ENCODE measurements at places on chromosomes 4 and X.

DNA sequence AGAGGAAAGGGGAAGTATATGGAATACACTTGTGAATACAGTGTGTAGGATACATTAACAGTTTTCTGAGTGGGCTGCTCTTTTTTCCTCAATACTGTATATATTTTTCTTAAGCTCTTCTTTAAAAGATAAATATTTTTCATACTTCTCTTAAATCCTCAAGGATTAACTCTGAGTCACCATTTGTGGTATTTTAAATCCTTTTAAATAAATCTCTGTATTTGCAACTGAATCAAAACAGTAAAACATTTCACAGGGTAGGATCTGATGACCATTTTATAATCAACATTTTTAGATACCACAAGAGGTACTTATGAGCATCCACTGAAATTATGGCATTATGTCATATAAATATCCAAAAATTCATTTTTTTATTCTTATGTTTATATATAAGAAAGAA is 87.6 kb downstream of the GAB1 start:
- DNase-seq: no peak

DNA sequence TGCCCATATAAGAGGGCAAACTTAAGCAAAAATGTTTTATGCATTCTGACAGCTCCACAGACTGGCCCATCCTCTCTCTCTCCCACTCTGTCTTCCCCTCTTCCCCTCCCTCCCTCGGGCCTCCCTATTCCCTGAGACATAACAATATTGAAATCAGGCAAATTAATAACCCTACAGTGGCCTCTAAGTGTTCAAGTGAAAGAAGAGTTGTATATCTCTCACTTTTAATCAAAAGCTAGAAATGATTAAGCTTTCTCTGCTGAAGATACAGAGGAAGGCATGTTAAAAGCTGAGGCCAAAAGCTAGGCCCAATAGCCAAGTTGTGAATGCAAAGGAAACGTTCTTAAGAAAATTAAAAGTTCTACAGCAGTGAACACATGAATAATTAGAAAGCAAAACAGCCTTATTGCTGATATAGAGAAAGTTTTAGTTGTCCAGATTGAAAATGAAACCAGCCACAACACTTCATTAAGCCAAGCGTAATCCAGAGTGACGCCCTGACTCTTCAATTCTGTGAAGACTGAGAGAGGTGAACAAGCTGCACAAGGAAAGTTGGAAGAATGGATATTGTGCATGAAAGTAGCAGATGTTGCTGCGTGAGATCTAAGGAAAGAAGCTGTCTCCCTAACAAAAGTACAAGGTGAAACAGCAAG is 54.9 kb downstream of the USO1 start:
- DNase-seq: no peak

DNA sequence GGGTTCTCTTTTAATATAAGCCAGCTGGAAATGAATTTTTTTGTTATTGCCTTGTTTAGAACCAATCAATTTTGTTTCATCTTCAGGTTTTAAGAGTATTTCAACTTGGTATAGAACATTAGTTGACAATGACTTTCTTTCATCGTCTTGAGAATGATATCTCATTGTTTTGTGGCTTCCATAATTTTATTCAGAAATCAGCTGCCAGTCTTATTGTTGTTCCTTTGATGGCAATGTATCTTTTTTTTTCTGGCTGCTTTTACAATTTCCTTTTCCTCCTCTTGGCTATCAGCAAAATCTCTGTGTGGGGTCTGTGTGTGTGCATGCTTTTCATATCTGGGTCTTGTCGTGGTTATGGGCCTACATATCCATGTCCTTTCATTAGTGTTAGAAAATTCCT is 1536.4 kb upstream of the TENM3 start:
- DNase-seq: no peak

DNA sequence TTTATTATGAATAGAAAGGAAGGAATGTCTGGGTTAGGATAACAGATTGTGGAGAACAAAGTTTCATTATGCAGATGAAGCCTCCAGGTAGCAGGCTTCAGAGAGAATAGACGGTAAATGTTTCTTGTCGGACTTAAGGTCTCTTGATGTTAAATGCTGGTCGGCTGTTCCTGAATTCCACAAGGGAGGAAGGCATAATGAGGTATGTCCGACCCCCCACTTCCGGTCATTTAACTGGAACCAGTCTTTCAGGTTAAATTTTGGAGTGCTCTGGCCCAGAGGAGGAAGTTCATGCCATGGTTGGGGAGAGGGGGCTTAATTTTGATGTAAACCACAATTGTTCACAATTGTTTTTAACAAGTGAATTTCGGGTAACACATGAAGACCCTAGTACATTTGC is 158.1 kb upstream of the VCX3A start:
- DNase-seq: no peak

DNA sequence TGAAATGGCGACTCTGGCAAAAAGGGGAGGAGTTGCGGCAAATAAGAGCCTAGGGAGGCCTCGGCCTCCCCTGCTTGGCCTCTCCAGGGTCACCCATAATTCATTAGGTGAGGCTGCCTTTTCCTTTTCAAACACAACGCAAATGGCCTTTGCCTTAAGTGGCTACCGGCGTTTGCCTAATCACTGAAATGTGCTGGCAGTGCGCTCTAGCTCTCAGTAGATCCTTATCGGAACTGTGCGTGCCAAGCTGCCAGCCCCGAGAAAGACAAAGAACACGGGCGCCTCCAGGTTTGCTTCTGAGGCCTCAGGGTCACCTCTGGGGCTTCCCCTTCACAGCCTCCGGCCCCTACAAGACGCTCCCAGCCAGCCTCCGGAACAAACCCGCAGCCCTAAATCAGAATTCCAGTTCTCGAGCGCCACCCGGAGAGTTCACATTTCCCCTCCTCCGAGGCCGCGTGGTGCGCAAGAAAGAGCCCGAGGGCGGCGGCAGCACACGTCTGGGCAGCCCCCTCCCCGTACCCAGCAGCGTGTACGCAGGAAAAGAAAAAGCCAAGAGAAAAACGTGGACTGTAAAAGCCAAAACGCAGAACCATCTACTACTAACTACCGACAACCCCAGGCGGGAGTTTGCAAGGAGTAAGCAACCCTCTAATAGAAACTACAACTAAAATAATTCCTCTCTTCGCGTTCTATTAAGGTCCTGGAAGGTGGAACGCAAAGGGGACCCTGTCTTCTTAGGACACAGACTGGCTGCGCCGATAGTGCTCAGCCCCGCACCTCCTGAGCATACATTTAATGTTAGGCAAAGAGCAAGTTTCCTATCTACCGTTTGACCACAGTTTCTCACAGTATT is 76.5 kb upstream of the BCOR start:
- no peak for DNase-seq

- DNase-seq: no peak
Measured at GRCh38 chr4:182022909-182023308, 220.3 kb upstream of the TENM3 start.

- DNase-seq: peak; percentile 59
Measured at GRCh38 chr4:24210332-24210902, 320.6 kb upstream of the PPARGC1A start.

DNA sequence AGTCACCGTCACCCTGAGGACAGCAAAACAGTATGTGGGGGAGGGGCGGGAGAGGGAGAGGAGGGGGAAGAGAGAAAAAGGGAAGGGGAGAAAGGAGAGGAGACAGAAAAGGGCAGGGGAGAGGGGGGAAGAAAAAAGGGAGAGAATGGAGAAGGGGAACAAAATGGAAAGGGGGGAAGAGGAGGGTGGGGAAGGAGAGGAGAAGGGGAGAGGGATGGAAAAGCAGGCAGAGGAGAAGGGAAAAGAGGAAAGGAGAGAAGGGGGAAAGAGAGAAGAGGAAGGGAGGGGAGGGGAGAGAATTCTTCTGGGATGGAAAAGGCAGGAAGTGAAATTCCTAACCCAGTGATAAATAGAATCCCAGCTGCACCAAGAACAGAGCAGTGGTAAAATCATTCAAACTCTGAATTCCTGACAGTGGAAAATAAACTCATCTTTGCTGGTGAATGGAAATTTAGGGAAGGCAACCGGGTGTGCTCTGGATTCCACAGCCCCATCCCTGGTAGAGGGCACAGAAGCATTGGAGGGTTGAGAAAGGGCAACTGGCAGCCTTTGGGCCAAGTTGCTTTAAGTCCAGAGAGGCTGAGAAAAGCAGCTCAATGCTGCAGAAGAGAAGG is 244.2 kb downstream of the BCOR start:
- no peak for DNase-seq

DNA sequence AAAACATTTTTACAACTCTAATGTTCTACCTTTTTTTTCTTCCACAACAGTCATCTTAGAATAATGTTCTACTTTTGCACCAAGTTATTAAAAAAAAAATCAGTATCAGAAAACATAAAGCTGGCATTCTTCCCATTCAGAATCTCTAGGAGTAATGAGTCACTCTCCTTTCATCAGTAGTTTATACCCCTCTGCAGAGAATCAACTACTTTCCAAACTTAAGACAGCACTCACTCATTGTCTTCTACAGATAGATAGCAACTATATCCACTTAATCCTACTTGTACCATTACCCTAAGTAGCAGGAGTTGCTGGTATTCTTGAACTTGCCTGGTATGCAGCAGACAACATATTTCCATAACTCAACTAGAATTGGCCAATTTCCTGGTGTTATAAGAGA is 3.2 kb downstream of the TIGD4 start:
- DNase-seq: no peak

DNA sequence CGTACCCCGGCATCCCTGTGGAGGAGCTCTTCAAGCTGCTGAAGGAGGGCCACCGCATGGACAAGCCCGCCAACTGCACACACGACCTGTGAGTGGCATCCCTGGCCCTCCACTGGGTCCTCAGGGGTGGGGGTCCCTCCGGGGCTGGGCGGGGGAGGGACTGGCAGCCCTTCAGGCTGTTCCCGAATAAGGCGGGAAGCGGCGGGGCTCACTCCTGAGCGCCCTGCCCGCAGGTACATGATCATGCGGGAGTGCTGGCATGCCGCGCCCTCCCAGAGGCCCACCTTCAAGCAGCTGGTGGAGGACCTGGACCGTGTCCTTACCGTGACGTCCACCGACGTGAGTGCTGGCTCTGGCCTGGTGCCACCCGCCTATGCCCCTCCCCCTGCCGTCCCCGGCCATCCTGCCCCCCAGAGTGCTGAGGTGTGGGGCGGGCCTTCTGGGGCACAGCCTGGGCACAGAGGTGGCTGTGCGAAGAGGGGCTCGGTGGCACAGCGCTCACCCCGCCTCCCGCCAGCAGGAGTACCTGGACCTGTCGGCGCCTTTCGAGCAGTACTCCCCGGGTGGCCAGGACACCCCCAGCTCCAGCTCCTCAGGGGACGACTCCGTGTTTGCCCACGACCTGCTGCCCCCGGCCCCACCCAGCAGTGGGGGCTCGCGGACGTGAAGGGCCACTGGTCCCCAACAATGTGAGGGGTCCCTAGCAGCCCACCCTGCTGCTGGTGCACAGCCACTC is 13.7 kb downstream of the FGFR3 start:
- DNase-seq: no peak

GRCh38 chr4:83993774-83994173 is 457.9 kb downstream of the GPAT3 start:
- no peak for DNase-seq

GRCh38 chrX:631802-632365 is 1.3 kb downstream of the SHOX start:
- DNase-seq: no peak

- no peak for DNase-seq
Measured at GRCh38 chrX:46572340-46572936, 1.1 kb upstream of the CHST7 start.

GRCh38 chr4:2933566-2934076 is 29.6 kb downstream of the NOP14 start:
- no peak for DNase-seq

GRCh38 chr4:138677212-138677611 is 338.4 kb upstream of the NOCT start:
- DNase-seq: no peak

DNA sequence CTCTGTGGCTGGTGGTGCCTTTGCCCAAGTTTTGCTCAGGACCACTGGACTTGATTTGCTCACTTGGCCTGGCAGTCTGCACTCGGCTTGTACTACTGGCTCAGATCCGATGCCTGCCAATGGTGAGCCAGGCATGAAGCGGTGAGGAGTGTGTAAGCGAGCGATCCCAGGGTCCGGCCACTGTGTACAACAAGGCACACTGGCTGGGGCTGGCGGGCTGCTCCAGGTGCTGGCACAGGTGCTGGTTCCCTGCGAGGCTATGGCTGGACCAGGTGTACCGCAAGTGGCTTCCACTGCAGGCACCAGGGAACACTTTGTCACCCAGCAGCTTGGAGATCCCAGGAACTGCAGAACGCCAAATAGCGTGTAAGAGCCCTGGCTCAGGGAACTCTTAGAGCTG is 329.7 kb downstream of the CCSER1 start:
- DNase-seq: no peak

DNA sequence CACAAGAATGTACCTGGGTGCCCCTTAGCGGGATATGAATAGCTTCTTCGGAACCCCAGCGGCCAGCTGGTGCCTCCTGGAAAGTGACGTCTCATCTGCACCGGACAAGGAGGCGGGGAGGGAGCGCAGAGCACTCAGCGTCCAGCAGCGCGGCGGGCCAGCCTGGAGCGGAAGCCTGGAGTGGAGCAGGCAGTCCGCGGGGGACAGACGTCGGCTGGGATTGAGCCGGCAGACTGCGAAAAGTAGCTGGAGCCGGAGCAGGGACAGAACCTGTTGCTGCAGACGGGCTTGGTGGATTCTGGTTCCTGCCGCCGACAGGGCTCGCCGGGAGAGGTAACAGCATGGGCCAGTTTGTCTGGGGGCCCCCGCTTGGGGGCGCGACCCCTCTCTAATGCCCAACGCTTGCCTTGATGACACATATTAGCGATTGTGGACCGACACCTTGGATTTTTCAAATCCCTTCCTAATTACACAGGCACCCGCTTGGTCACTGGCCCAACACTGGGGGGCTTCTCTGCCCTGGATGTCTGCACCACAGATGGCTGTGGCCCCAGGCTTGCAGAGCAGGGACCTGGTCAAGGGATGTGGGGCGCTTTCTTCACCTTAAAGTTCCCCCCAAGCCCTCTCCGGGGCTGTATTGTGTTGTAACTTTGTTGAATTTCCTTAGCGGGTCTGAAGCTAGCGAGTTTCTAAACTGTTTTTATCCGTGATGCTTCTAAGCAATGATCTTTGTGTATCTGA is at the start of gene NPFFR2:
TSS of gene NPFFR2 (plus strand) at position 133 of the 741 bp plus-strand sequence. CDS start 96,592 bp downstream, outside the sequence.
- DNase-seq: no peak

DNA sequence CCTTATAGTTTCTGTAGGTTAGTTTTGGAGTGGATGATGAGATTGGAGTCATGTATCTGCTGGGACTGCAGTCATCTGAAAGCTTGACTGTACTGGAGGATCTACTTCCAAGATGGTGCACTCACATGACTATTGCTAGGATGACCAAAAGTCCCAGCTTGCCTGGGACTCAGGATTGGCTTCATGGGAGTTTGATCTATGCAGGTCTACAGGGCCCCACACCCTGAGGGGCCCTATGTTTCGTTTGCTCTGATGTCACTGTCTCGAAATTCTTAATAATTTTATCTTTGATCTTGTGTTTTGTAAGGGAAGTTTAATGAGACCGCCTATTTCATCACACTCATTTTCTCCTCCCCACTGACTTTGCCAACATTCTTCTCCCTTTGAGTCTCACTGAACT is at the start of gene SMIM9:
TSS of gene SMIM9 (minus strand) at position 101 of the 400 bp plus-strand sequence. CDS start 3,806 bp downstream, outside the sequence.
- DNase-seq: no peak

- no peak for DNase-seq
Measured at GRCh38 chrX:155632431-155633100, 19.8 kb upstream of the TMLHE start.

All from GOT3 (cell line).